ENCODE measurements at places on chromosomes 12 and 14.

DNA sequence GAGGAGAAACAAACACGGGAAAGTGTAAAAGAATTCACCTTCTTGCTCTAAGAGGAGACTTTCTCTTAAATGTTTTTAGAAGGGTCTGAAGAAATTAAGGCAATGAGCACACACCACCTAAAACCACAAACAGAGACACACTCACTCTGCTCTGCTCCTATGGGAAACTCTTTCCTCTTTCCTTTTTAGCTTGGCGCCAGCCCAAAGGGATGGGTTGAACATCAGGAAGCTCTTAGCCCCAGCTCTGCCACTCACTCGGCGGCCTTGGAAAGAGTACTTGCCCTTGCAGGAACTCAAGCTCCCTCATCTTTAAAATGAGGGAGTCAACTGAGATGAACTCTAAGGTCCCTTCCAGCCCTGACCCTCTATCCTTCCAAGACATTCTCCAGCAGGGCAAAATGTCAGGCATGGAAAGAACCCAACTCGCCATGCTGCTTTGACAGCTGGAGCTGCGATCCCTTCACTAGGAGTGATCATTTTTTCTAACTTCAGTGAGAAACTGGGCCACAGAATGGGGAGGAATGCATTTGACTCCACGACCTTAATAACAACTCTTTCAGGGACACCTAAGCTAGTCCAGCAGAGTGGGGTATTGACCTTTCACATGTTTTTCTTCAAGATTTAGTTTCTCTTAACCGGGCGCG is 980 bp upstream of the RNASE8 start:
- no peak for DNase-seq

- DNase-seq = peak; percentile 72
Observed at GRCh38 chr12:3491938-3492792, 1.2 kb downstream of the PRMT8 start.

DNA sequence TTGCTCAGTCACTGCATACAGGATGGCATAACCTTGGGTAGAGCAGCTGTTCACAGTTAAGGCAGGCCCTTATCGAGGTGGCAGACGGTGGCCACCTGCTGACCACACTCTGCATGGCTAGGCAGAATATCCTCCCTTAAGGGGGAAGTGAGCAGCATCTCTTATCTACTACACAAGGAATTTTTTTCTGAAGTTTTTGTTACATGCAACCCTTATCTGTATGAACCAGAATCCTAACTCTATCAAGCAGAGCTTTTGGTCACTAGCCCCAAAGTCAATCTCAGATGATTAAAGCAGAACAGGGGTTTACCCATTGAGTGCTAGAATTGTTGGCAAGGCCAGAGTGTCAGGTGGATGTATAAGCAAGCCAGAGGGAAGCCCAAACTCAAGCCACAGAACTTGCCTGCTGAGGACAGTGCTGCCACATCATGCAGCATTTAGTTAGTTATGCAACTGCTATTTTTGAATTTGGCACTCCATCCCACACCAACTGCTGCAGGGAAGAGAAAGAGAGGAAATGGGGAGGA is 192.8 kb downstream of the TBX5 start:
- no peak for DNase-seq

DNA sequence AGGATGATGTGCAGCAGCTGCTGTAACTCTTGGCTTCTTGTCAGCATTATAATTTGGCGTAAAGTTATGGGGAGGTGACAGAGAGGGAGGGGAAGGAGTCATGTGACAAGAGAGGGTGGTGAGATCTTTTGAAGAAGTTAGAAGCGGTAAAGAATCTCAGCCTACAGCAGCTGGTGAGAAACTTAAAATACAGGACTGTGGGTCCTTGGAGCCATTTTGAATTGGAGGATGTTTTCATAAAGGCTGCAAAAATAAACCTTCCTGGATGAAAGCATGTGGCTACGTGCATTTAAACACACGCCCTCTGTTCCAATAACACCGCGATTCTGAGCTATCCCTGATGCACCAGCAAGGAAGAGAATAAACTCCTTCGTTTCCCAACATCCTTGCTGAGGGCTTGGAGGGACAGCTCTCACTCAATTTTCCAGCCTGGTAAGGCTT is 133.7 kb downstream of the TMEM30B start:
- no peak for DNase-seq

GRCh38 chr12:87280356-87280755 is 748.8 kb downstream of the C12orf50 start:
- DNase-seq = no peak
